ENCODE measurements at places on chromosomes 12 and 14.

- peak; percentile 33 for DNase-seq
These were observed 845 bp upstream of the RARG start for GRCh38 chr12:53232646-53233461.

- DNase-seq = peak; percentile 81
These were observed 30.6 kb downstream of the PPFIBP1 start for GRCh38 chr12:27554421-27555186.

- DNase-seq = no peak
These were observed 11.0 kb downstream of the CBLN3 start for GRCh38 chr14:24418492-24418873.

DNA sequence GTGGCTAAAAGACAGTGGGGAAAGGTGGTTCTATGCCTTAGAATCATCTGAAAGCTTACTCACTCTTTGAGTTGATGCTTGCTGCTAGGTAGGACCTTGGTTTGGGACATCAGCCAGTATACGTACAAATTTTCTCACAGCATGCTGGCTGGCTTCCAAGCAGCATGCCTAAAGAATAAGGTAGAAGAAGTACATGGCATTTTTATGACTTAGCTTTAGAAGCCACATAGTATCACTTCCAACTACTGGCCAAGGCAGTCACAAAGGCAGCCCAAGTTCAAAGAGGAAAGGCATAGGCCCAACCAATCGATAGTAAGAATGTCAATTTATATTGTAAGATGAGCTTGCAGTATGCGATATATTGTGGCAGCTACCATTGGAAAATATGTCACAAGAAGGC, 284.2 kb upstream of the CAND1 start:
- no peak for DNase-seq

DNA sequence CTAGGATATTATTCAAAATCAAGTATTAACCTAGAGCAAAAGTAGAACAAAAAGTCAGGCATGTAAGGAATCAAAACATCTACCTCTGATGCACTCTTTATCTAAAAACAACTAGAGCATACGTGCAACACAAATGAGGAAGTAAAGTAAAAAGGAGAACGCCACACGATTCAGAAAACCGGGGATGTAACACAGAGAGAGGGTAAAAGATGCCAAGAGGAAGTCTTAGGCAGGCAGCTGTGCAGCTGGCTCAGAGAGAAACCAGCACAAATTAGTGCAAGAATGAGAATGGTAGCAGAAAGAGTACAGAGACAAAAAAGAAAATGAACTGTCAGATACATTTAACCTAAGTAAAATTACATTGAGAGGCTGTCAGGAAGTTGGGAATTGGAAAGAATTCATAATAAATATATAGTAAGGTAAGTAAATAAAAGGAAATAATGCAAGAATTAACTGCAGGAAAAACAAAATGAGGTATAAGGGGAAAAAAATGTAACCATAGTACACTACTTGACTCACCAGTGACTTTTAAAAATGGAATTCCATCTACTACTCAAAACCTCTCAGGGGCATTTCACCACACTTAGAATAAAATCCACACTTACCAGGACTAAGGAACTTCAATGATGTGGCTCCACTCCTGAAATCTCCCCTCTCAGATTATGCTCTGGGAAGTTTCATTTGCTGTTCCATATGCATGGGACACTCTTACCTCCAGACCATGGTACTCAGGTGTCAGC, 17.1 kb downstream of the BCAT1 start:
- peak; percentile 6 for DNase-seq

DNA sequence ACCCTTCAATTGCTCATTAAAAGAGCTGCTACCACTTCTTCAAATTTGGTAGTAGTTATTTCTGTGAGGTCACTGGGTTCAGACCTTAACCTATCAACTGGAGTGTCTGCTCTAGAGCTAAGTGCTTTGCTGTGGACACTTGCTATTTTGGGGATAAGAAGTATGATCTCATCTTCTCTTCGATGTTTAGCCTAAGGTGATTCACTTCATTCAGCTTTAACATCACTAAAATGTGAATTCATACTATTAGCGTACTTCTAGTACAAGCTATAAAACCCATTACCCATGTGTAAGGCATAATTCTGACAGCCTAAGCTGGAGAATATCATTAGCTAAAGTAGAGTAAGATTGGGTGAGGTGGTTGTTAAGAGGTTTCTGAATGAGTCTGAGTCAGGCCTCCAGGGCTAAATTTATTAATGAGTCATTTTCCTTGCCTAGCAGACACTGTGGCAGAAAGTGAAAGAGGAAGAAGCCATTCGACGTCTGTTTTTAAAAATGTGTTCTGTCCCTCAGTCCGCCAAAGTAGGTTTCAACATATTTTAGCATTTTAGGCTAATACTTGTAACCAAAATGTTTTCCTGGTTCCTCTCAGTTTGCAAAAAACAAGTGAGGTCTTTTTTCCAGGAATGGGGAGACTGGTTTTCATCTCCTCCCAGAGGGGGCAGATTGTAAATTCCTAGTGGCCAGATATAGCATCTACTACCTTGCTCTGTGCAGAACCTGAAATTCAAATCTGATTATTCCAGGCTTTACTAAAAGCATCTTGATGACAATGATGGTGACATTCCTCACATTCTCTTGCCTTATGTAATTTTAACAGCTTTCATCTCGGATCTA, 103.6 kb downstream of the SSPN start:
- peak; percentile 30 for DNase-seq

DNA sequence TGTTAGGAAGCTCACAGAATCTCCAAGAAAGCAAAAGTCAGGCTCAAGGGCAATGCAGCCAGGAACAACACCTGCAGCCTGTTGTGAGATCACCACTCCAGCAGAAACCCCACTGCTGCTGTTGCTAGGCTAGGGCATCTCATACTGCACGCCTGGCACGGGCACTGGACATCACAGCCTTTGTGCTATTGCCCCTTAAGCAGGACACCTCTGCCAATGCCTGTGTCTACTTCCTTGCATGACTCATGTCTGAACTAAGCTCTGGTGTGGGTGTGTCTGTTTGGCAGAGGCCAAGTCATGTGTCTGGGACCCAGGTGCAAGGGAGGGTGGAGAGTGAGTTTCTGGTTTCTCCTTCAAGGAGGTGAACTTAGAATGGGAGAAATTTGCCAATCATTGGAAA, 10.0 kb upstream of the DDX47 start:
- DNase-seq = peak; percentile 9

- peak; percentile 61 for DNase-seq
These were observed 41.7 kb upstream of the FOS start for GRCh38 chr14:75236901-75237419.

GRCh38 chr12:24479131-24479530, 469.8 kb downstream of the BCAT1 start:
- no peak for DNase-seq

DNA sequence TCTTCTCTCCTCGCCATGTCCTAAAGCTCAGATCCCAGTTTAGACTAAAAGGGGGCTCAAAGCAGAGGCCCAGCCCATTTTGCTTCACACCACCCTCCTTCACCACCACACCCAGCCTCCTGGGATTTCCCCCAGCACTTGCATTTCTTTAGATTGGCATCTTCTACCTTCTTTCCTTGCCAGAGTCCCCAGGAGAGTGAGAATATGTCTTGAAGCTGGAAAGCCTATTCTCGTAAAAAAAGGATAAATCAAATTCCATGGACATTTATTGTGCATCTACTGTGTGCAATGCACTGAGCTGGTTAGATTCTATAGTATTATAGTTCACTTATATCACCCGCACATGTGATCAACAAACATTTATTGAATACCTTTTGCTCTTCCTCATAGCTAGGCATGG, 10.2 kb downstream of the FBXW8 start:
- no peak for DNase-seq

DNA sequence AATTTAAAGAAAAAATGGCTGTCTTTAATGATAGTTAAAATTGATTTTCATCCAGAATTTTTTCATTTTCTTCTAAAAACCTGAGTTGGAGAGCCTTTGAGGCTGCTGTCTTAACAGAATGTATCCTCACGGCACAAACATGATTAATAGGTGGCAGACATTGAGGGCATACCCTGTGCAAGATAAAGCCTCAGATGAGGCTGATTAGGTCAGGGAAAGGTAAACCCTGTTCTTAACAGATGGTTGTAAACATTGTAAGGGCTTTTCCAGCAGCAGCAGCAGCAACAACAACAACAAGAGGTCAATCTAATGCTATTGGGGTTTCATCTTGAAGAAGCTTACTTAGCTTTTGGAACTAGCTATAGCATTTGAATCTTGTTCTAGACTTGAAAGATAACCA, 17.4 kb downstream of the GNG2 start:
- DNase-seq = no peak

GRCh38 chr12:132185705-132186104, 41.4 kb downstream of the NOC4L start:
- no peak for DNase-seq

GRCh38 chr12:23703051-23703450, 246.4 kb downstream of the SOX5 start:
- DNase-seq = no peak

DNA sequence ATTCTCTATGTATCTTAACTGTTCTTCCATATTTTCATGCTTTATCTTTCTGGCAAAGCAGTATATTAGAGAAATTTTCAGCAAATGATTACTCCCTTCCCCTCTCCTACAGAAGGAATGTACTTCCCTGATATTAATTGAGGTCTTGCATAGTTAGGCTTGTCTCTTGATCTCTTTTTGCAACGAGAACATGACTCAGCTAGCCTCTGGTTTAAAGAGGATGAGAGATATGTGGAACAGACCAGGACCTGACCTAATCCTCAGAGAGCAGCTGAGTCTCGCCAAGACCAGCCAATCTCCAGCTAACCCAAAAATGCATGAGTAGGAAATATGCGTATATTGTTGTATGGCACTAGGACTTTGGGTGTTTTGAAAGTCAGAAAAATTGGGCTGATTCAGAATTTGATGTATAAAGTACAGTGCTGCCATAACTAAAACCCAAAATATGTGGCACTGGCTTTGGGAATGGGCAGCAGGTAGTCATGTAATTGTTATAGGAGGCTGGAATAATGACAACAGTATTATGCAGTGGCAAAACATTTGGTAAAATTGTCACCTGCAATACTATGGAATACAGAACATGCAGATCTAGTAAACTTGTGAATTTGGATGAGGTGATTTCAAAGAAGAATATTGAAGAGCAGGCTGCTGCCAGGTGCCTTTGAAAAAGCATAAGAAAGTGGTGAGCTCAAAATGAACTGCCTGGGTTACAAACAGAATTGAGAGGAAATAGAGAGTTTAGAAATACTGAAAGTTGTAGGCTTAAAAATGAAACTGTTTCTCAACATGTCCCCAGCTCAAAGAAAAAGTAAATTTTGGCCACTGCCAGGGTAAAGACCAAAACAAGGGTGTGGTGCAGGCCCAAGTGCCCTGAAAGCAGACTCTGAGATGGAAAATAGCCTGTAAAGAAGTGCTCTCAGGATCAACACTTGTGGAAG, 9.3 kb upstream of the USP15 start:
- no peak for DNase-seq

DNA sequence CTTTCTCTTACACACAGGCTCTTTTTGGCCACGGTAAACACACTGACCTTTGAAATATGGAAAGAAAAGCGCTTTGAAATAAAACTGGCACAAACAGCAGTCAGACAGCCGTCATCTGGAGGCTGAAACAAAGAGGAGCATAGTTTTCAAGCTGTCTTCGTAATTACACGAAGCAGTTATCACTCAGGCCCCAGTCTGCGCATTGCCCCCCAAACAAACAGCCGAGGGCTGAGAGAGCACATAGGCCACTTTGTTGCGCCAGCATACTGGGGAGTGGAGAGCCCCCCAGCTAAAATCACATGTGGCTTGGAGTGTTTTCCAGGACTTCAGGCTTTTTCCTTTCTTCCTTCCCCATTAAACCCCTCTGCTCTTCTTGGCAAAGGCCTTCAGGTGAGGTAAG, 142.9 kb upstream of the BTG1 start:
- peak; percentile 36 for DNase-seq

GRCh38 chr14:44952391-44953110, 9.2 kb downstream of the KLHL28 start:
- no peak for DNase-seq

GRCh38 chr12:45050751-45051571, at the start of gene DBX2:
Gene DBX2, minus strand, starts transcription at chr12:45051099. Its CDS starts 172 bp downstream, at chr12:45050927.
- DNase-seq = peak; percentile 38

DNA sequence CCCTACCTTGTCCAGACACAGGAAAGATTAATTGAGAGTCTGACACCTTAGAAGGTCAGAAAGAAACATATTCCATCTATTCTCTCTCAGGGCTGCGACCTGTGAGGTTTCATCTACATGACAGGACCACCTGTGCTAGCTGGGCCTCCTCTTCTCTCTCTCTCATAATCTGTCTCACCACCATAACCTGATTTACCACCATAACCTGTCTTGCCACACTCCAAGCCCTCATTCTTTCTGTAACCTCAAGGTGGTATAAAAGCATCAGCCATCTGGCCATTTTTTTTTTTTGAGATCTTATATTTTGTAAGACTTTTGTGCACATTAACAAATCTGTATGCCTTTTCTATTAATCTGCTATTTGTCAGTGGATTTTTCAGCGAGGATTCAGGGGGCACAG, 75.5 kb downstream of the ACADS start:
- no peak for DNase-seq

GRCh38 chr14:76874734-76875133, 48.5 kb downstream of the LRRC74A start:
- DNase-seq = no peak

- DNase-seq = no peak
These were observed 70.9 kb downstream of the FERMT2 start for GRCh38 chr14:52879958-52880357.

Data from midbrain (tissue), 1 donor.